ENCODE measurements at places on chromosomes 16 and 17.

GRCh38 chr16:46632778-46633733, 11.9 kb upstream of the SHCBP1 start:
- no peak for DNase-seq

- no peak for DNase-seq
Measured at GRCh38 chr16:31074814-31075183, 577 bp downstream of the ZNF646 start.

DNA sequence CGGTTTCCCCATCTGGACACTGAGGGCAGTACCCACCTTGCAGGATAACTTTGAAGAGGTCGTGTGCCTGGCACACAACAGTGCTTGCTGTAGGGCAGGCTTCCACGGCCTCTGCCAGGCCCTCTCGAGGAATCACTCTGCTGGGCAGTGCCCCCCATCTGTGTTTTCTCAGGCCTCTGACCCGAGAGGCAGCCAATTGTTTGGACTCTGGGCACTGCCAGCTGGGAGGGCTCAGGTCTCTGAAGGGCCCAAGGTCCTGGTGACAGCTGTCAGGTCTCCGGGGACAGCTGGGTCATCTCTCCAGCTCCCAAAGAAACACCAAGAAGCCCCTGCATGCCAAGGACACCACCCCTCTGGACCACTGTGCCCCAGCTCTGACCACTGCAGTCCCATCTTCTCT, 1.0 kb upstream of the RAB26 start:
- DNase-seq, result no peak

DNA sequence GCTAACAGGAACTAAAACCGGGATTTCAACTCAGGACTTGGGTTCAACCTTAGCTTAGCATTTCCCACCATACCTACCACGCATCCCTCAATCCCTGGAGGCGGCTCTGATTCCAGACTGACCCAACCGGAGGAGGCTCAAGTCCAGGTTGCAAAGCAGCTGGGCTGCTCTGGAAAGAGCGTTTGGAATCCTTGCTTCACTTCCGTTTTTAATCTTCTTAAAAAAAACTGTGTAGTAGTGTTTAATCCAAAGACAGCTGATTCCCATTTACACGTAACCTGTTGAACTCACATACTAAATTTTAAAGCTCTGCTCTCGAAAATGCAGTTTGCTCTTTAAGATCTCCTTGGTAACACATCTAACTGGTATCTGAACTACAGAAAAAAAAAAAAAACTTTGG, 50.0 kb downstream of the NXN start:
- no peak for DNase-seq

GRCh38 chr16:31477220-31478216, 5.4 kb upstream of the SLC5A2 start:
- peak; percentile 13 for DNase-seq
